Right forelimb (tissue), 1 donor: ENCODE measurements at places on chromosomes 3 and 15.

- DNase-seq: no peak
These were observed 117.9 kb upstream of the RGMA start for GRCh38 chr15:93206893-93207292.

DNA sequence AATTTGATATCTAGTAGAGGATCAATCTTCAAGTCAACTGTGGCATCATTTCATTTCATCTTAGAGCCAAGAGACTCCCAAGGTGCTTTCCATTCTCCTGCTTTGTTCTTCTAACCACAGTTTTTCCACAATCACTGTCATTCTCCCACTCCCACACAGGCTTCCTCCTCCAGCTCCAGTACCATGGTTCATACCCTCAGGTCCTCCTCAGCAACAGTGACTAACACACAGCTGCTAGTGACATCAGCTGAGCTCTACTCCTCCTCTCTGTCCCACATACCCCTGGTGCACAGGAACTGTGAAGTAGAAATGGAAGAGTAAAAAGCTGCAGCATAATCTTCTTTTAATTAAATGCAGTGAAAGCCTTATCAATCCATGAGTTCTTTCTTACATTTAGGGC, 200.2 kb upstream of the DPH6 start:
- no peak for DNase-seq

GRCh38 chr3:119222391-119222790, 18.3 kb downstream of the B4GALT4 start:
- DNase-seq: no peak

DNA sequence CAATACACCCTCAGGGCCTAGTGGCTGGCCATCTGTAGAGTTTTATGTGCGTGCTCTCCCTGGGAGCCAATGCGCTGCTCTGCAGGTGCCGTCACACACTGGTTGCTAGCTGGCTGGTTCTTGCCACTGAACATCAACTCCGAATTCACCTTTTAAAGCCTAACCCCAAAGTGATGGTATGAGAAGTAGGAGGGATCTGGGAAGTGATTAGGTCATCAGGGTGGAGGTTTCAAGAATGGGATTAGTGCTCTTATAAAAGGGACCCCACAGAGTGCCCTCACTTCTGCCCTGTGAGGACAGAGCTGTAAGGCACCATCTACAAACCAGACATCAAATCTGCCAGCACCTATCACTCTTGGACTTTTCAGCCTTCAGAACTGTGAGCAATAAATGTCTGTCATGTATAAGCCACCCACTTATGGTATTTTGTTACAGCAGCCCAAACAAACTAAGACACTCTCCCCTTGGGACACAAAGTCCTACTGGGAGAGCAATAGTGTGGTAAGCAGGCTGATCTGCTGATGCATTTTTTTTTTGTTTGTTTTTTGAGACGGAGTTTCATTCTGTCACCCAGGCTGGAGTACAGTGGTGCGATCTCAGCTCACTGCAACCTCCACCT, 20.3 kb downstream of the RGMA start:
- DNase-seq: no peak

GRCh38 chr3:45798034-45798433, 1.7 kb upstream of the SLC6A20 start:
- DNase-seq: no peak
